ENCODE measurements at places on chromosomes 16 and 17. TPM values are rescaled to one million over a fixed set of nuclear protein-coding genes. Genes with fewer than 3 reads are reported as not detected.

Gene HAP1
- 0.14 TPM for total RNA-seq

DNA sequence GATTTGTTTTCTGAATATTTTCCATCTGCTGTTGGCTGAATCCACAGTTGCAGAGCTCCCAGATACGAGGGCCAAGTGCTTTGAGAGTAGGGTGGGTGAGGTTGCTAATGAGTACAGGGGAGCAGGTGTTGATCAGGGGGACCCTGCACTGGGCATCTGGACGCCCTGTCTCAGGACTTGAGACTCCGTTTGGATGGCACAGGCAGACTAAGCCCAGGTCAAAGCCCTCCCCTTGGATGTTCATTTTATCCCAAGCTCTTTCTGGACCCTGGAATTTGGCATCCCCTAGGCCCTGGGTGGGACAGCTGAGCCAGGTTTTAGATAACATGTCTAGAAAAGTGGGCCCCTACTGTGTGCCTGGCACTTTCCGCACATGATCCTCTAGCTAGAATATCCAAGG lies 12.1 kb downstream of the USP6 start:
- peaks cover 5% of the 10 kb centered on the region for H3K36me3 ChIP-seq
- no peak overlapping the region for H3K4me3 ChIP-seq
- no peaks in the 10 kb centered on the region for H3K4me1 ChIP-seq
- no peaks in the 10 kb centered on the region for H3K27me3 ChIP-seq

Gene SAMD14
- 2.7 TPM for total RNA-seq

DNA sequence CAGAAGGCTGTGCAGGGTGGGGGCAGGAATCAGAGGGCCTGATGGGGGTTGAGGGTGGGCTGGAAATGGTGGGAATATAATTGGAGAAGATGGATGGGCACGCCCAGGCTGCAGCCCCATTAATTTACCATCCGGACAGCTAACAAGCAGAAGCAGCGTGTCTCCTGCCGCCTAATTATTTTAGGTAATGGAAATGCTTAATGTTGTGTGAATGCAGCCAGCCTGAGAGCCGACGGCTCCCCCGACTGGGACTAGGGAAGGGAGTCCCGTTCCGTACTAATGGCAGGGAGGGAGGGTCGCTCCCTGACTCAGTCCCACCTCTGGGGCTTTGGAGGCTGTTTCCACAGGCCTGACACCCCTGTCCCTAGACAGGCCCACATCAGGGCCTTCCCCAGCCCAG lies 4.7 kb upstream of the OVCA2 start:
- no peaks in the 10 kb centered on the region for H3K27me3 ChIP-seq
- peaks cover 15% of the 10 kb centered on the region for H3K4me1 ChIP-seq
- H3K4me3 ChIP-seq = no peak overlapping the region
- H3K36me3 ChIP-seq = no peaks in the 10 kb centered on the region

Gene ARL5C
- 1.0 TPM for total RNA-seq

GRCh38 chr17:45789874-45790273 lies 5.8 kb downstream of the CRHR1 start:
- H3K27me3 ChIP-seq = peaks cover 15% of the 10 kb centered on the region
- H3K27ac ChIP-seq = no peak overlapping the region
- DNase-seq = no peak
- H3K36me3 ChIP-seq = no peaks in the 10 kb centered on the region
- H3K4me3 ChIP-seq = no peak overlapping the region

DNA sequence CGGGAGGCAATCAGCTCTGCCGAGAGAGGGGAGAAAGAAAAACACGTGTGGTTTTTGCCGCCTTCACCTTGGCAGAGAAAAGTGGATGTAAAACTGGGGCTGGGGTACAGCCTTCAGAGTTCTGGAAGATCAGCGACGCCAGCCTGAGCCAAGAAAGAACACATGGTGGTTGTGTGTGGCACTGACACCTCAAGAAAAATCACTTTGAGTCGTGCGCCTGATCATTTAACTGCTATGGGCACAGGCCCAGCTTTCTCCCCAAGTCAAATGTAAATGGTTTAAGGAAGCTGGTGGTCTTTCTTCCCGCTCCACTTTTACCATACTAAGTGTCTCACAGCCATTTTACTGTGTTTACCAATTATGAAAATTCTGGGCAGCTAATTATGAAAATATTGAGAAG lies 461.8 kb upstream of the SOX9 start:
- no peak overlapping the region for H3K27ac ChIP-seq
- H3K4me1 ChIP-seq = no peaks in the 10 kb centered on the region
- H3K4me3 ChIP-seq = no peak overlapping the region
- no peak for DNase-seq

Gene KIAA0513
- 12.9 TPM for total RNA-seq

- no peaks in the 10 kb centered on the region for H3K36me3 ChIP-seq
- peak overlapping the region; percentile 69 for H3K27ac ChIP-seq
- H3K27me3 ChIP-seq = no peaks in the 10 kb centered on the region
- peaks cover 48% of the 10 kb centered on the region for H3K4me1 ChIP-seq
Measured at GRCh38 chr17:78878871-78879527, 24.0 kb downstream of the CEP295NL start.

Gene RASL10B
- total RNA-seq = 10.1 TPM

GRCh38 chr17:58388302-58389190 lies 28.8 kb downstream of the RNF43 start:
- H3K27me3 ChIP-seq = peaks cover 11% of the 10 kb centered on the region
- H3K27ac ChIP-seq = no peak overlapping the region
- no peak for DNase-seq
- no peak overlapping the region for H3K4me3 ChIP-seq

GRCh38 chr17:70875729-70876310 lies 706.5 kb downstream of the KCNJ2 start:
- no peaks in the 10 kb centered on the region for H3K36me3 ChIP-seq
- H3K4me3 ChIP-seq = no peak overlapping the region
- H3K27ac ChIP-seq = no peak overlapping the region

Gene NHLRC4
- 0.19 TPM for total RNA-seq

- no peaks in the 10 kb centered on the region for H3K27me3 ChIP-seq
- H3K4me3 ChIP-seq = no peak overlapping the region
- peaks cover 17% of the 10 kb centered on the region for H3K36me3 ChIP-seq
- H3K27ac ChIP-seq = no peak overlapping the region
- no peak for DNase-seq
Measured at GRCh38 chr16:69244336-69244735, 57.4 kb downstream of the SNTB2 start.

- no peak overlapping the region for H3K27ac ChIP-seq
- no peak overlapping the region for H3K4me3 ChIP-seq
- no peaks in the 10 kb centered on the region for H3K27me3 ChIP-seq
- H3K36me3 ChIP-seq = no peaks in the 10 kb centered on the region
- H3K4me1 ChIP-seq = peaks cover 3% of the 10 kb centered on the region
Measured at GRCh38 chr17:17305281-17305801, 2.2 kb downstream of the NT5M start.

- no peaks in the 10 kb centered on the region for H3K27me3 ChIP-seq
- H3K4me3 ChIP-seq = no peak overlapping the region
- peak; percentile 30 for DNase-seq
- H3K27ac ChIP-seq = peak overlapping the region; percentile 59
- H3K36me3 ChIP-seq = no peaks in the 10 kb centered on the region
Measured at GRCh38 chr17:9427465-9428315, 147.9 kb downstream of the STX8 start.

- H3K36me3 ChIP-seq = no peaks in the 10 kb centered on the region
- no peaks in the 10 kb centered on the region for H3K27me3 ChIP-seq
- no peaks in the 10 kb centered on the region for H3K4me1 ChIP-seq
- H3K27ac ChIP-seq = no peak overlapping the region
Measured at GRCh38 chr17:19024101-19025078, 19.8 kb upstream of the FAM83G start.

DNA sequence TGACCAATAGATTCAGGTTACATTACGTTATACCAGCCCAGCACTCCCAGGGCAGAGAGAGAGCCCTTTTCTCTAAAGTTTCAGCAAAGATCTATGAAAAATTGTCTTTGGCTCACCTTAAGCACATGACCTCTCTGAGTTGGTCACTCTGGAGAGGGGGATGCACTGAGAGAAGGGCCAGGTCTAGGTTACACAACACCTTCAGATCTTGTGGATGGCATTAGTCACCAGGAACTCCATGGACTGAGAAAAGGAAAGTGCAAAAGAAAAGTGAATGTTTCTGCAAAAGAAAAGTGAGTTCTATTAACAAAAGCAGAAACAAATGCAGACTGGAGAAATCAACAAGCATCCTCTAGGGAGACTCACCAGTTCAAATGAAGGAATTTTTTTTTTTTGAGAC lies 253.3 kb upstream of the SALL1 start:
- H3K4me1 ChIP-seq = no peaks in the 10 kb centered on the region
- no peaks in the 10 kb centered on the region for H3K36me3 ChIP-seq
- no peaks in the 10 kb centered on the region for H3K27me3 ChIP-seq
- no peak overlapping the region for H3K4me3 ChIP-seq

GRCh38 chr16:14202697-14203096 lies 131.6 kb downstream of the MRTFB start:
- H3K27me3 ChIP-seq = no peaks in the 10 kb centered on the region
- no peak overlapping the region for H3K27ac ChIP-seq
- no peak for DNase-seq
- no peaks in the 10 kb centered on the region for H3K36me3 ChIP-seq

GRCh38 chr16:65751622-65752521 lies 614.6 kb upstream of the CDH5 start:
- no peaks in the 10 kb centered on the region for H3K27me3 ChIP-seq
- H3K4me3 ChIP-seq = no peak overlapping the region
- H3K36me3 ChIP-seq = no peaks in the 10 kb centered on the region
- no peak overlapping the region for H3K27ac ChIP-seq
- peaks cover 4% of the 10 kb centered on the region for H3K4me1 ChIP-seq

- H3K4me3 ChIP-seq = no peak overlapping the region
- no peaks in the 10 kb centered on the region for H3K4me1 ChIP-seq
- no peak for DNase-seq
Measured at GRCh38 chr16:49121636-49122035, 160.0 kb downstream of the CBLN1 start.

DNA sequence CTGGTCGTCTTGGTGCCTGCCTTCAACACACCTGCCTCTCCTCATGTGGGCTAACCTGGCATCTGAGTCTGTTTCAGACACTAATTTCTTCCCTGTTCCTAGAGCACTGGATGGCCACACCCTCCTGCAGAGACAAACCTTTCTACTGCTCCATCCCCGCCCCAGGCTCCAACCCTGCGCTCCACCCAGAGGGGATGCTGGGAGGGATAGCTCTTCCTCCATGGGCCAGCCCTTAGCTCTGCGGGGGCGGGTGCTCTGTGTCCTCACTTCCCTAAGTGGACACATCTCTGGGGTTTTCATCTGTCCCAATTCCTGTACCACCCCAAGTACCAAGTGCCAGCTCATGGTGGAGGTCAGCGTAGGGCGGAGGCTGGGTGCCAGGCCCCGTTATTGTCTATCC lies 11.0 kb upstream of the CRISPLD2 start:
- no peak overlapping the region for H3K27ac ChIP-seq
- no peaks in the 10 kb centered on the region for H3K36me3 ChIP-seq
- peaks cover 4% of the 10 kb centered on the region for H3K27me3 ChIP-seq
- no peak for DNase-seq

- no peak overlapping the region for H3K4me3 ChIP-seq
- no peaks in the 10 kb centered on the region for H3K4me1 ChIP-seq
- no peaks in the 10 kb centered on the region for H3K36me3 ChIP-seq
- DNase-seq = no peak
- no peaks in the 10 kb centered on the region for H3K27me3 ChIP-seq
Measured at GRCh38 chr16:52086901-52087300, 460.0 kb downstream of the TOX3 start.

Gene PTX4
- not detected for total RNA-seq

Gene TOX3
- not detected for total RNA-seq

DNA sequence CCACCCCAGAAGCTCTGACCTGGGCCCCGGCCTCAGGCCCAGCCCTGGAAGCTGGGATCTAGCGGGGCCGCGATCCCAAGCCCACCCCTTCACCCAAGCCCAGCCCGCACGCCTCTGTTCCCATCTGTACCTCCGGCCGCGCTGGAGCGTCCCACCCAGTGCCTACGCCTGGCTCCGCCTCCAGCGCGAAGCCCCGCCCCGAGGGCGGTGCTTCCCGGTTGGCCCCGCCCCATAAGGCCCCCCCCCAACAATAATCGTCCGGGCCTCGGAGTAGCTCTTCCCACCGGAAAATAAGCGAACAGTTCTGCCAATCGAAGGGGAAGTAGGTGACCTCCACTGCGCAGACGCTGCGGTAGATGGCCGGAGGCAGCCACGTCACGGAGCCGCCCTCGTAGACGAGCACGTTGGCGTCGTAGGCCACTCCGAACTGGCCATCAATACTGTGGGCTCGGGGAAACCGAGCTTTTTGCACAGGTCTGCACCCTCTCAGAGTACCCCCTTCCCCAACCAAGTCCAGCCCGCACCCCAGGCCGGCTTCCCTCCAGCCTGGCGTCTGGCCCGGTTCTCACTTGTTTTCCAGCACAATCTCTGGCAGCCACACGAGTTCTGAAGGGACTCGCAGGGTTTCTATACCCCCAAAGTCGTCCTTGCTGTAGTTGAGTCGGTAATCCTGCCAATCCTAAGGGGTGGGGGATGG lies 1.1 kb downstream of the CHRNE start:
- H3K27me3 ChIP-seq = no peaks in the 10 kb centered on the region
- peak; percentile 86 for DNase-seq
- H3K36me3 ChIP-seq = peaks cover 6% of the 10 kb centered on the region
- H3K27ac ChIP-seq = no peak overlapping the region
- peaks cover 10% of the 10 kb centered on the region for H3K4me1 ChIP-seq
- peak overlapping the region; percentile 25 for H3K4me3 ChIP-seq

Gene HP
- total RNA-seq = 10.1 TPM

Gene PPP1R27
- 1,470 TPM for total RNA-seq

DNA sequence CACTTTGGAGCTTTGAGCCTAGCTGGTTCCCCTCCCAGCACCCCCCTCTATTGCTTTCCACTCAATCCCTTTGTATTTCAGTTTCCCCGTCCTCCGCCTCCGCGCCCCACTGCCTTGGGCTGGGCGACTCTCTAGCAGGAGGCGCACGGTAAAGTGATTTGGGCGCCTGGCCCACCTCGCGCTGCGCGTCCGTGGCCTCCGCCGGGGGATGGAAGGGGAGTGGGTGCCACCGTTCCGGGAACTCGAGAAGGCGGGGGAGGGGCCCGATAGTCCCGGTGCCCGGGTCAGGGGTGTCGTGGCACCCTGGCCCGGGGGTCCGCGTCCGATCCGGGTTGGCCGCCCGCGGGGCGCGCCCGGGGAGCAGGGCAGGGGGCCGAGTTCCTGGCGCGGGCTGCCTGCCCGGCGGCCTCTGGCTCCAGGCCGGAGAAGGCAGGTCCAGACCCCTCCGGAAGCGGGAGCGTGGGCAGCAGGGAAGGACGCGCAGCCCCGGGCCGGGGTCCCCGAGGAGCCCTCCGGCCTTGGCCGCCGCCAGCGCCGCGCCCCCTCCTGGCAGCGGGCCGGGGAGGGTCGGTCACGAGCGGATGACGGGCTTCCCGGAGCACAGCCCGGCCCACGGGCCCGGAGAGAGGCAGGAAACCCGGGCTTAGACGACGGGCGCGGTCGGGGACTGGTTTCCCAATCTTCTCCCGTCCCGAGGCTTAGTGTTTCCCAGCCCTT lies 15.8 kb downstream of the MEOX1 start:
- H3K27ac ChIP-seq = peak overlapping the region; percentile 48
- peaks cover 34% of the 10 kb centered on the region for H3K27me3 ChIP-seq
- H3K36me3 ChIP-seq = no peaks in the 10 kb centered on the region

GRCh38 chr17:1731194-1731506 lies 6.6 kb downstream of the WDR81 start:
- peak overlapping the region; percentile 49 for H3K4me3 ChIP-seq
- H3K36me3 ChIP-seq = peaks cover 73% of the 10 kb centered on the region
- no peaks in the 10 kb centered on the region for H3K27me3 ChIP-seq
- H3K4me1 ChIP-seq = peaks cover 44% of the 10 kb centered on the region
- peak overlapping the region; percentile 94 for H3K27ac ChIP-seq

All from psoas muscle (tissue), 8 donors.